ENCODE measurements at places on chromosomes 12 and 14.
A peak's percentile ranks its signal among the peaks of the same experiment; 100 is the strongest.

GRCh38 chr14:92004062-92004461, 35.8 kb downstream of the TRIP11 start:
- DNase-seq, result no peak

DNA sequence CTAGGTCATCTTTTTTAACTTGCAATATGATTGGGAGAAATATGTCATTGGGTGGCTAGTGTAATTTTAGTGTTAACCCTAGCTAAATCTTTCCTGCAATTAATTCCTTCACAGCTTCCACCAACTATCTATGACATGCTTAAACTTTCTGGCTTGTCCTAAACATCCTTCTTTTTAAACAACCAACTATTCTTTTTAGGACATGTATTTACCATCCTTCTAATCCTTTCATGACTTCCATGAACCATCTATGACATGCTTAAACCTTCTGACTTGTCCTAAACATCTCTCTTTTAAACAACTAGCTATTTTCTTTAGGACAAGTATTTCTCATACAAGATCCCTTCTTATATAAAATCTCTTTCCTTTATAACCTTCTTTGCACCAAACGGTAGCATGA, 179.6 kb upstream of the PDZRN4 start:
- no peak for DNase-seq

GRCh38 chr14:42140831-42141279, 534.2 kb downstream of the LRFN5 start:
- peak; percentile 5 for DNase-seq

GRCh38 chr12:66269757-66270383, 32.4 kb upstream of the HELB start:
- peak; percentile 23 for DNase-seq

GRCh38 chr14:70023871-70024270, 144.7 kb downstream of the SMOC1 start:
- DNase-seq, result no peak

Measured in AG09319 (cell line).